ENCODE measurements at places on chromosomes 7 and 10.

- peak; percentile 14 for DNase-seq
Measured at GRCh38 chr7:44378744-44379143, 53.4 kb upstream of the CAMK2B start.

DNA sequence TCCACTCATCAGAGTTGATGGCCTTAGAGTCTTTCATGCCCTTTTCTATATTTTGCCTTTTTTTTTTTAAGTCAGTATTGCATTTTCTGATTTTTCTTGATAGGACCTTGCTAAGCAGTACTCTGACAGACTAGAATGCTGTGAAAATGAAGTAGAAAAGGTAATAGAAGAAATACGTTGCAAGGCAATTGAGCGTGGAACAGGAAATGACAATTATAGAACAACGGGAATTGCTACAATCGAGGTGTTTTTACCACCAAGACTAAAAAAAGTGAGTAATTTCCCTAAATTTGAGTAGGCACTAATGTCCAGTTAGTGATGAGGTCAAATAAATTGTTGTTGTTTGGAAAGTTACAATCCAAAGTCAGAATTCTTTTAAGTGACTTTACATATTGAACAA is 7.4 kb downstream of the NUB1 start:
- no peak for DNase-seq

GRCh38 chr7:129187681-129188371 is 607 bp upstream of the SMO start:
- DNase-seq, result no peak

DNA sequence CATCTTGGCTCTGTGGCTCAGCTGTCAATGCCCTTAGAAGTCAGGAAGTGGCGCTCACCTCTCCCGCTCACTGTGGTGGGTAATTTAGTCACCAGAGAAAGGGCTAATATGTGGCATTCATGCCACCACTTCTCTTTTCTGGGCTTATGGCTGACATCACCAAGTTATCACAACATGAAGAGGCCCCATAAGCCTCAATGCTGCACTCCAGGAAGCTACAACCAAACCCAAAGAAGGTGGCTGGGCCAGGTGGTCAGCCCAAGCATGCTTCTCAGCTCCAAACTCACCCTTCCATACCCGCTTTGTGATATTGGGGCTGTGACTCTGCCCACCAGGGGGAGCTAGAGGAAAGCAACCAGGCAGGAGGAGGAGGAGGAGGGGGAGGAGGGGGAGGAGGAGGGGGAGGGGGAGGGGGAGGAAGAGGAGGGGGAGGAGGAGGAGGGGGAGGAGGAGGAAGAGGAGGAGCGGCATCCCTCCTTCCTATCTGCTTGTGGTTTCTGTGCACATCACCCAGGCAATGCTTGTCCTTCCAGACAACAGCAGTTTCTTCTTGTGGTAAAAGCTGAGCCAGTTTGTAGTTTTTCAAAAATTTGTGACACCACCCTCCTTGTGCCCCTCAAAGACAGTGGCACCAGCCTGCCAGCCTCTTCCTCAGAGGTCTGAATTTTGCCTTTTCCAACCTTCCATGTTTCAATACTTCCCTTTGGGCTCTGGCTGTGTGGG is 42.1 kb downstream of the CYP26A1 start:
- DNase-seq, result peak; percentile 11

DNA sequence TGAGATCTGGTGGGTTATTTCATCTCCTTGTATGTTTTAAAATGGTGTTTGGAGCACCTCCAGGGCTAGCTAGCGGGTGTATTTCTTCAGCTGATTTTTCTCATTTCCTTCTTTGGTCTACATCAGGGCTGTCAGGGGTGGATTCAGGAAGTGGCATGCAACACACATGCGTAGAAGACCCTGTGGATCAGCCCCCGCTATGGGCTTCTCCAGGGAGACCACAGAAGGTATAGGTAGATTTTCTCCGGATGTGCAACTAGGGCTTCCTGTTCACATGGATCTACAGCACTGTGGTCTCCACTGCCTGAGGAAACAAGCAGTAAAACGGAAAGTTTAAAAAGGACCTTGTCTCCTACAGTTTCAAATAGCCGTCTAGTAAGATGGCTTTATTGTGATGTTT is 10.4 kb downstream of the NUB1 start:
- DNase-seq, result no peak

GRCh38 chr7:47580175-47580706 is 1.7 kb downstream of the TNS3 start:
- DNase-seq, result no peak

GRCh38 chr7:95668504-95669018 is 72.2 kb upstream of the PDK4 start:
- no peak for DNase-seq

- peak; percentile 42 for DNase-seq
Measured at GRCh38 chr10:20100171-20100570, 283.9 kb downstream of the PLXDC2 start.

- peak; percentile 29 for DNase-seq
Measured at GRCh38 chr10:11345224-11346054, 266.0 kb downstream of the USP6NL start.

GRCh38 chr10:49036638-49037037 is 78.7 kb downstream of the VSTM4 start:
- DNase-seq, result no peak

DNA sequence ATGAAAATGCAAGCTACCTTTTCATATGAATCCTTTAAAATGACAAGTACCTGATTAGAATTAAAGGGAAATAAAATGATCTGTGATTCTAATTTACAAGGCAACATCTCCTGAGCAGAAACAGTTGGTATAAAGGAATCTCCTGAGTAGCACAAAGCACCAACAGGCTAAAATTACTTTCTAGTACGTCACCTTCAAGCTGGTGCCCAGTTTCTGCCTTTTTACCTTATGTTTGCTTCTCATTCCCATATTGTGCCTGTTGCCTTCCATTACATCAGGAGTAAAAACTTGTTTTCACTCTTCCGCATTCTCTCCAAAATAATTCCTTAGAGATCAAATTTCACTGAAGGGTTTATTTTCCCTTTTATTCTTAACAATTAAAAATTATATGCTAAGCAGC is 587.1 kb upstream of the KCND2 start:
- no peak for DNase-seq

DNA sequence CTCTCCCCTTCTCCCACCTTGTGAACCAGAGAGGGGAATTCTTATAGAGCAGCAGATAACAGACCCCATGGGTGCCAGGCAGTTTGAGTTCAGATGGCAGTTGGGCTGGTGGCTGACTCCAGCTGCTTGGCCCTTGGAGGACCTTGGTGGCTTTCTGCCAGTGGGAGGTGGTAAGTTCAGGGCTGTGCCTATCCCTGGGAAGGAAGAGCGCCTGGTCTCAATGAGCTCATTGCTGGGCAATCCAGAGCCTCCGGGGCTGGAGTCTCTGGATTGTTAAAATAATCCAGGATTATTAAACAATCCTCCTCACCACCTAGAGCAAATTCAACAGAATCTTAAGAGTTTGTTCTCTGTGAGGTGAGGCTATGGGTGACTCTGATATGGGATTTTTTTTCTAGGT is 105.2 kb downstream of the FANK1 start:
- no peak for DNase-seq

- no peak for DNase-seq
Measured at GRCh38 chr10:111531690-111532089, 454.9 kb downstream of the ADRA2A start.

- no peak for DNase-seq
Measured at GRCh38 chr7:37982423-37982822, 62.0 kb downstream of the EPDR1 start.

DNA sequence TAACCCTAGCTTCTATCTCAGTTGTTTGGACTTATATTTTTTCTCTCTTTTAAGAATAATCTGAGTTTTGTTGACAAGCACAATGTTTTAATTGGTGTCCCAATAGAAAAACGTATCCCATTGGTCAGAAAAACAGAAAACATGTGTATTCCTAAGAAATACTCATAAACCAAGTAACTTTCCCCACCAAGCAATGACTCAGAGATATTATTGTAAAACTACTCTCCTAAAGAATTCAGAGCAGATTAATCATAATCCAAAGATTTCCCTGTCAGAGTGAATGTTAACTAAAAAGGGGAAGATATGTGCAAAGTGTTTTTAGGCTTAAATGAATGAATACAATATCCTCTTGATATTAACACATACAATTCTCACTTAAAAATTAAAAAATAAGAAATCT is 29.4 kb upstream of the MBL2 start:
- peak; percentile 13 for DNase-seq

DNA sequence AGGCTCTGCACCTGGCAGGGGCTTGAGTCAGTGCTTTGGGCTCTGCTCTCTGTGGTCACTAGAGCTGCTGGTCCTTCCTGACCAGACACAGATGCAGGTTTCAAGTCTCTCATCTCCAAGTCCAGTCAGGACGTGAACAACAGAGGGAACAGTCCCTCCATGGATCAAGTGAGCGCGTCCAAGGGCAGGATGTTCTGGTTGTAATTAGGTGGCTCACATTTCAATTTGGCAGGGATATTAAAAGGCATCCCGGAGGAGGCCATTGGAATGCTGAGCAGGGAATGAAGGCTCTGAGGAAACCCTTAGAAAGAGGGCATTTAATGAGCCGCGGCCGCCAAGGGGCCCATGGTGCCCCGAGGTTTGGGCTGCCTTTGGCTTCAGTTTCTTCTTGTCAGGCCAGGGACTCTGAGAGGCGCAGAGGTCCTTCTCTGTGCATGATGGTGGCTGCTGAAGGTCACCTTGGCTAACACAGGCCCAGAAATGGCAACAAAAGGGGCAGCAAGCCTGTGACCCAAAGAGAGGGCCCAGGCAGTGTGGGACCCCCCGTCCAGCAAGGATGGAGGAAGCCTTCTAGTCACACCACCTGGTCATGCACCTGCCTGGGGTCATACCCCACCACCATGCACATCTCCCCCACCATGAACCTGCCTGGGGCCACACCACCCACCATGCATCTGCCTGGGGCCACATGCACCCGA is 30.7 kb upstream of the INPP5A start:
- peak; percentile 68 for DNase-seq

- no peak for DNase-seq
Measured at GRCh38 chr7:17910377-17910776, 29.9 kb downstream of the SNX13 start.

- DNase-seq, result no peak
Measured at GRCh38 chr7:3415861-3416312, 114.8 kb downstream of the SDK1 start.

DNA sequence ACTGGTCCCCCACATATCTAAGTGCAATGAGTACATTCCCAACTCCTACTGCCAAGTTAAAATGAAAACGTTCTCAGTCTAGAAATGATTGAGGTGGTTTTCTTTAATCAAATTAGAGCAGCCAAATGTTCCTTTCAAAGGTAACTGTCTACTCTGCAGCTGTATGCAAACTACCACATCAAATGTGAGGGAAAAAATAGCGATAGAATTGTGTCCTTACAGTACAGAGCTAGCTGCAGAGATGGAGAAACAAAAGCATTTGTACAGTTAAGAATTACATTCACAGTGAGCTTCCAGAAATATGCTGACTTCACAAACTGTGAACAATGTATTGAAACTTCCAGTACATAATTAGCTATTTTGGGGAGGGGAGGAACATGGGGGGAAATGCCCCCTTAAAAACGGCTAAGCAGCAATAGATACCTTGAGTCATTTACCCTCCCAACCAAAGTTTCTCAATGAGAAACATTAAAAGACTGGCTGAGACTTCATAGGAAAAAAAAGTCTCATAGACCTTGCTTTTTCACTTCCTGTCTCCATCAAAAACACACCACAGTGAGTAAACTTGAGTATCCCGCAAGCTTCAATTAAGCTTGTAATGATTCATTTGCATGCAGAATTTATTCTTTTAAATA is 22.9 kb downstream of the CDK6 start:
- no peak for DNase-seq

DNA sequence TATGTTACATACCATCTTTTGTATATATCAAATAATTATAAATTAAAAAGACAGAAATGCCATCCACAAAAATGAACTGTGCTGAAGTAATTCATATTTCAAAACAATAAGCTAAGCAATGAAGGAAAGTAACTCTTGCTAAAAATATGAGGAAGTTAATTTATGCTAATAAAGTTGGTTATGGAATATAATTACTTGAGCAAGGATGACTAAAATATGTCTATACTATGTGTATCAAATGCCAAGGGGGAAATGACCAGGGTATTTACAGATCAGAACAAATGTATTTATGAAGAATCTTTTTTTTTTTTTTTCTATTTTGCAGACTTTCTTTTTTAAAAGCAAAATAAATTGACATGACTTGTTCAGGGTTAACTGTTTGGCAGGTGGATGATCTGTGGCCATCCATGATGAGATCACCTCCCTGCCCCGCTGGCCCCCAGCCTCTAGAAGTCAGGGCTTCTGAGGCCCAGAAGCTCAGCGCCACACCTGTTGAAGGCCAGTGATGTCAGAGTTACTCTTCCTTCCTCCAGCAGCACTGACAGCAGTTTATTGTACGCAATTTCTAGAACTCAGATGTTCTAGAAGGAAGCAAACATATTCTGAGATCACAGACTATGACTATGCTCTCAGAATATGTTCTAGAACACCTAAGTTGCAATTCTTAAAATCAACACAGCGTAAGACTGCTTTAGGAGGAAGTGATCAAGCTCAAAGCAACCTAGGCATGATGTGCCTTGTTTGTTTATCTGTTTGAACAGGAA is 196.1 kb upstream of the KLF14 start:
- no peak for DNase-seq

DNA sequence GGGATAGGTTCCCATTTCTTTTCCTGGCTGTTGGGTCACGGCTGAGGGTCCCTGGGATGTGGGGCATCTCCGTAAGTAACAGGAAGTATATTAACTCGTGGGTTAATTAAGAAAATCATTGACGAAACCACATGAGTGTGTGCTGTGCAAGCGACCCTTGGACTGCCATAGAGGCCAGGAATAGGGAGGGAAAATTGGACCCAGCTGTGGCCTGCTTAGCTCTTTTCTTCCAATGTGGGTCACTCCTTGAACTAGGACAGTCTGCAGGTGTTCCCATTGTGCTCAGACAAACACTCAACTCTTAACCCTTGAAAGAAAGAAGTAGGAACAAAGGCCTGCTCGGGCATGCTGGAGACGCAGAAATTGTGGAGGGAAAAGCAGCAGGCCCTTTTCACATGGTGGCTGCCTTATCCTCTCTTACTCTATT is 25.6 kb upstream of the PLEKHA1 start:
- DNase-seq, result no peak

GRCh38 chr7:139602143-139602722 is 78.7 kb downstream of the CLEC2L start:
- peak; percentile 21 for DNase-seq

- no peak for DNase-seq
Measured at GRCh38 chr10:126609566-126609965, 60.9 kb downstream of the C10orf90 start.

DNA sequence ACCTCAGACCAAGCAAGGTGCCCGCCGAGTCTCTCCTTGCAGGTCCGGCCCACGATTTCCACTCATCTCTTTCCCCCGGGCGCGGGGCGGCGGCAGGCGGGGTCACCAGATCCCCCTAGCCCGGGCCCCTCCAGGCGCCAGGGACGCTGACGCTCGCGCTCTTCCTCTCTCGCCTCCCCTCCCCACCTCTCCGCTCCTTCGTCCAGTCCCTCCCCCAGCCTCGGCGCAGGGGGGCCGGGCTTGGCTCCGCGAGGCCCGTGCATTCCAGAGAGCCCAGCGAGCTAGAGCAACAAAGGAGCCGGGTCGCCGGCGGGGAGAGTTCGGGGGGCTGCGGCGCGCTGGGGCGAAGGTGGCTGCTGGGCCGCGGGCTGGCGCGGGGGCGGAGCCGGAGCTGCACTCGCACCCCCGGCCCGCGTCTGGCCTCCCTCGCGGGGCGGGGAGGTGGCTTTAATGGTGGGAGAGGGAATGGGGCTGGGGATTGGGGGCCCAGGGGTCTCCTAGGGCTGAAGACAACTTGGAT is at the start of gene SMO:
SMO (plus strand) TSS at position 262 of the 520 bp plus-strand sequence. CDS start 519 bp downstream, outside the sequence.
- no peak for DNase-seq

- peak; percentile 72 for DNase-seq
Measured at GRCh38 chr7:133436014-133436428, 183.1 kb downstream of the EXOC4 start.
